Left colon (tissue), 2 donors: ENCODE measurements at places on chromosomes 2 and 18.

- no peak for DNase-seq
Measured at GRCh38 chr2:73614997-73615396, 27.2 kb downstream of the NAT8 start.

- no peak for DNase-seq
Measured at GRCh38 chr2:227889336-227889735, 17.9 kb downstream of the DAW1 start.

- no peak for DNase-seq
Measured at GRCh38 chr2:166361351-166362153, 14.2 kb downstream of the SCN9A start.

DNA sequence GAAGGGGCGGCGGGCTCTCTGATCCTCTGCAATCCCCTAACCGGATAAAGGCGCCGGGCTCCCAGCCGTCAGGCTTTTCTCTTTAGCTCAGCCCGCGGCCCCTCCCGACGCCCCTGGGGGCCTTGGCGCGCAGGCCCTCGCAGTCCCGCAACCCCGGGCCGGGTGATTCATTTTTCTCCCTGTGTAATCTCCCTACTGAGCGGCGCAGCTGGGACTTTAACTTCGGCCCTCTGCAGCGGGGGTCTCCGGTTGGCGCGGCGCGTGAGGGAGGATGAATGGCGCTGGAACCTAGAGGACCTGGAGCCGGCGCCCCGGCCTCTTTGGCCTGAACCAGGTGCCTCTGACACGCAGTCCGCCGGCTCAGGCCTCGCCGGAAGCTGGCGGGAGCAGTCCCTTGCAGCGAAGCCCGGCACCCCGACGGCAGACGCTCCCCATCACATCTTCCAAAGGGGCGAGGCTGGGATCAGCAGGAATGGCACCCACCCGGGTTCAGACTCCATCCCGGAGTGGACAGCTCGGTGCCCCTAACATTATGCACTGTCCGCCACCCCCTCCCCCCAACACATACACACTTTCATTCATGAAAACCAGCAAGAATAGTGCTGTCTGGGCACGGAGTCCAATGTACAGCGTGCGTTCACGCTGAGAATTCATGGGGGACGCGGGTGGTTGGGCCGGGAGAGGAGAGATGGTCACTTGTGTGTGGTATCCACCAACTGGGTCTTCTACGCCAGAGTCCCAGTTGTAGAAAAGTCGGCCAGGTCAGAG lies 1.2 kb downstream of the CNGA3 start:
- no peak for DNase-seq

GRCh38 chr2:200862532-200863000 lies 1.9 kb downstream of the CLK1 start:
- peak; percentile 43 for DNase-seq

GRCh38 chr2:216083464-216084281 lies 2.0 kb downstream of the TMEM169 start:
- DNase-seq, result no peak

- peak; percentile 20 for DNase-seq
Measured at GRCh38 chr18:13379930-13380690, 161.6 kb downstream of the LDLRAD4 start.
